Fibroblast of skin of right biceps (primary cell): ENCODE measurements at places on chromosomes 2 and 18.

- peak; percentile 74 for DNase-seq
Observed at GRCh38 chr2:176174824-176175708, 13.4 kb upstream of the HOXD1 start.

GRCh38 chr2:74261204-74261864 is 62.9 kb downstream of the MTHFD2 start:
- peak; percentile 31 for DNase-seq

DNA sequence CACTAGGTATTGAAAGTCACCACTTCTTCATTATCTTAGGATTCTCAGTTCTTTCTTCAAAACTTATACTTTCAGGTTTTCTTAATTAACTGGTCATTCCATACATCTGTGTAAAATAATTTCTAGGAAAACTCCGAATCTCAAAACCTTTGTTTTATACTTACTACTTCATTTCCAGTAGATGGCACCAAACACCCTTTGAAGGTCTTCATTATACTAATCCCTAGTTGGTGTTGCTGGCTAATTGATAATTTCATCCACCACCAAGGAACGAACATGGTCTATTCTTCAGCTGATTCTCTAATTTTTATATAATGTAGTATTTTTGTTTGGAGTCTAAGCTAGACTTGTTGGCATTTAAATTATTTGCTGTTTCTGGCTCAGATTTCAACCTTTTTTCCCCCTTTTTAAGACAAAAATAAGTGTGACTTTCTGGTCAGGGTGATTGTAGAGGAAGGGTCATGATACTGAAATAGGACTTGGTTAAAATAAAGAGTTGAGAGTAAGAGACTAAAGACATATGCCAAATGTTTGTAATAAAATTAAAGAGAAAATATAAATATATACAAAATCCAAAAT is 2.8 kb upstream of the MXD1 start:
- DNase-seq = peak; percentile 64

- peak; percentile 58 for DNase-seq
Observed at GRCh38 chr2:207274530-207275189, 108.9 kb upstream of the KLF7 start.

GRCh38 chr2:22600999-22601398 is 784.0 kb upstream of the KLHL29 start:
- no peak for DNase-seq

DNA sequence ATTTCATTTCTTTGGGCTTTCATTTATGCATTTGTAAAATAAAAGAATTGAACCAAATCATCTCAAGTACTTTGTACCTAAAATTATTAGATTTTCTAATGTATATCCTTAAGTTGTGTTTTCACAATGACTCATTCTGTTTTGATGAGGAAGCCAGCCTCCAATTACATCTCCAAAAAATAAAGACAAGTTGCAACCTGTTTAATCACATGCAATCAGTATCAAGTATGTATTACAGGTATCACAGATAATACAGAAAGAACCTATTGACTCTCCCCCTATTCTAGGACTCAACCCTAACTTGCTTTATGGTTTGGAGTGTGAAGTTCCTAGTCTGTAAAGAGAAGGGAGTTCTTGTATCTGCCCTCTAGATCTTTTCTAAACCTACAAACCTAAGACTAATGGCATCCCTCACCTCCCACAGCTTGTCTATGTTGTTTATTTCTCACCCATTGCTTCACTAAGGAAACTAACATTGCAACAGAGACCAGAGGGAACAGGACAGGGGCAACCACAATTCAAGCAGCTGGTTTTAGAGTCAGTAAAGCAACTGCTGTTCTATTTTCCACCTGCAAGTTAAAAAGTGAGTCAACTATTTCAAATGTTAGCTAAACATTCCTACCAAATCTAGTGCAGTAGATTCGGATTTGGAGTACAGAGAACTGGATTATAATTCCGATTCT is 141.1 kb upstream of the ETAA1 start:
- DNase-seq = peak; percentile 36

GRCh38 chr2:110101901-110102803 is 13.5 kb downstream of the MALL start:
- peak; percentile 53 for DNase-seq

- peak; percentile 38 for DNase-seq
Observed at GRCh38 chr18:46042571-46043123, 29.4 kb downstream of the PSTPIP2 start.

GRCh38 chr18:32548688-32549087 is 78.0 kb upstream of the GAREM1 start:
- no peak for DNase-seq

DNA sequence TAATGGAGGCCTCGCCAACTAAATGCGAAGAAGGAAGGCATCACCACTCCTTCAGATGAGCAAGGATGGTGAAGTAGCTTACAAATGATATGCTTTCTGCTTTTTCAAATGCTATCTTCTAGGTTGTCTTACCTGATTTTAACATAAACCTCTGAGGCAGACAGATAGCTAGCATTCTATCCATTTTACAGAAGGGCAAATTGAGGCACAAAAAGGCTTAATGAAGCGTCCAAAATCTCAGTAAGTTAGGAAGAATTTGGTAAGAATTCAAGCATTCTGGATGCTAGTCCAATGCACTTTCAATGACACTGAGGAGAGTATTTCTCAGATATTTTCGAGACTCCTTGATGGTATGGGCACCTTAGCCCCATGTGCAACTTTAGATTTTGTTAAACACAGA is 81.8 kb downstream of the LRP2 start:
- DNase-seq = no peak

DNA sequence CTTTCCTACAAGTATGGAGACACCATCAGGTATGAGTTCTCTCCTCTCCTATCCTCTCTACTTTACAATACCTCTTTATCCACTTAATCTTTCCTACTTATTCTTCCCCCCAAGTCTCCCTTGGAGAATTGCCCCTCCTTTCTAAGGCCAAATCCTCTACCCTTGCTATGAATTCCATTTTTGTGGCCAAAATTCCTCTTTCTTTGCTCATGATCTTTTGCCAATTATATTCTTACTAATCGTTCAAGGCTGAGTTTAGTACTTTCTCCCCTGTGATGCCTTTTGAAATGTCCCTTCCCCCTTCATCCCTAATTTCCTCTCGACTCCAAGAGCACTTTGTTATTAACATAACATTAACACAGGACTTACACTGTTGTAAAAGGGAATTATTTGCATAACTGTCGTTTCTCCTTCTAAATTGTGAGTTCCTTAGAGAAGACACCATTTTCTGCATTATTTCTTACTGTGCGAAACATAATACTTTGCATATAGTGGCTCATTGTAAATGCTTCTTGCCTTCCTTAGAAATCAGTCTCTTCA is 133.4 kb downstream of the KCTD1 start:
- DNase-seq = peak; percentile 76

GRCh38 chr2:168494190-168494711 is 38.2 kb downstream of the CERS6 start:
- peak; percentile 38 for DNase-seq

GRCh38 chr18:26777351-26778053 is 88.0 kb downstream of the AQP4 start:
- DNase-seq = no peak

DNA sequence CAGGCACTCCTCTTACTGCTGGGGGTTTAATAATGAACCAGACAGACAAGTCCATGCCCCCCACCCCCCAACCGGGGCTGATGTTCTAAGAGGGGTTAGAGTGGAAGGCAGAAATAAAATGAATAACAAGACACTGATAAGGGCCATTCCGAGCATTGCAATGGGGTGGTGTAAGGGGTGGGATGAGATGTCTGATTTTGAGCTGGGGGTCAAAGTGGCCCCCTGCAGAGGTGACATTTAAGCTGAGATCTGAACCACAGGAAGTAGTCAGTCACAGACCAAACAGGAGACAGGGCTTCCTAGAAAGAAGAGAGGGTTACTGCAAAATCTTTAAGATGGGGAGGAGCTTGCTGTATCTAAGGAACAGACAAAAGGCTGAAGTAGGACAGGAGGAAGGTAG is 180.6 kb upstream of the SH3BP4 start:
- no peak for DNase-seq

DNA sequence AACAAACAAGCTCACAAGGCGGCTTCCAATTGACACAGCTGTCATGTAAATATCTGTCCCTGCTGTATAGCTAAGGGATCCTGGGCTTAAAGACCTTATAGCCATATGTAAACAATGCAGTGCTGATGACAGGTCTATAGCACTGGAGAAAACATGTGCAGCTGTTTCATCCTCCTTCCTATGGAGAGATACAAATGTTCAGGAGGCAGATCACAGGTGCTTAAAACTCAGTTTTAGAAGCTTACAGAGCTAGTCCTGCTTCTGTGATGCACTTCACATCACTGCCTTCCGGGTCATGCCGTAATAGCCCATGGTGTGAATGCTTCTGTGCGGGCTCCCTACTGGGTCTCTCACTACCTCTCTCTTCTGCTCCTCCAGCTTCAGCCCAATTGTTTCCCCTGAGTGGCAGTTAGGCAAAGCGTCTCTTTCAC is 262.4 kb upstream of the CHST9 start:
- no peak for DNase-seq

DNA sequence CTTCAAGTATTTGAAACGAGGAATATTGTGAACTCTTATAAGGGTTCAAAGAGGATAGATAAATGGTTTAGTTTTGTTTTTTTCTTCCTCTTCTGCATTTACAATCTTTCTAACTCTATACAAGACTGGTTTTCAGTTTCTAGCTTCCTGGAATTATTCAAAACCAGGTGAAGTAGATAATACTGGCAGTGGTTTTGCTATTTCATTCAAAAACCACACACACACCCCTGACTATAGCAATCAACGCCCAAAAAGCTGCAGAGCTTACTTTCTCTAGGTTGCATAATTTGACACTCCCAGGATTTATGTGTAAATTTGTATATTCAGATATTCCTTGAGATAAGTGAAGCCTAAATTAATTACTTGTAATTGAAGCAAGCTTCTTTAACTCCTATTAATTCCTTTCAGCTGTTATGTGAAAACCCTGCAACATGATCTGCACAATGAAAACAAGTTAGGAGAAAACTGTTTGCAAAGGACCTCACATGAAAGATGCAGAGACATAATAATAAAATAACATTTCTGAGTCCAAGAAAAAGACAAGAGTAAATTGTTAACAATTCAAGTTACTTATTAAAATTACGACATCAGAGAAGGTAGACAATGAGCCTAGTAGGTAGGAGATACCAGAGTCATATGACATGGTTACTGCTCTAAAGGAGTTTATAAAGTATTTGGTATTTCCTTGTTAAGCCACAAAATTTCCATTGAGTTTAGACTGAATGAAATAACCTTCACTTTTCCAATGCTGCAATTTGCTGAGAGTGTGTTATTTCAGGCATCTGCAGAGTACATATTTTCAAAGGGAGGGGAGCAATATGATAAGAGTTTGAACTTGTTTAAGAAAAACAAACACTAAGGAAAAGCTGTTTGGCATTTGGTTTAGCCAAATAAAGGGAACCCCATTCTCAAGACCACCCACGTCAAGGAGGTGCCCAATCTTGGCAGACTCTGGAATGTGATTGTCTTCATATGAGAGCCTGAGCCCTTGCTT is 1.6 kb upstream of the NFE2L2 start:
- peak; percentile 59 for DNase-seq

- DNase-seq = peak; percentile 29
Observed at GRCh38 chr2:188189356-188189755, 102.3 kb upstream of the GULP1 start.

GRCh38 chr2:221517696-221518151 is 54.4 kb downstream of the EPHA4 start:
- peak; percentile 73 for DNase-seq

DNA sequence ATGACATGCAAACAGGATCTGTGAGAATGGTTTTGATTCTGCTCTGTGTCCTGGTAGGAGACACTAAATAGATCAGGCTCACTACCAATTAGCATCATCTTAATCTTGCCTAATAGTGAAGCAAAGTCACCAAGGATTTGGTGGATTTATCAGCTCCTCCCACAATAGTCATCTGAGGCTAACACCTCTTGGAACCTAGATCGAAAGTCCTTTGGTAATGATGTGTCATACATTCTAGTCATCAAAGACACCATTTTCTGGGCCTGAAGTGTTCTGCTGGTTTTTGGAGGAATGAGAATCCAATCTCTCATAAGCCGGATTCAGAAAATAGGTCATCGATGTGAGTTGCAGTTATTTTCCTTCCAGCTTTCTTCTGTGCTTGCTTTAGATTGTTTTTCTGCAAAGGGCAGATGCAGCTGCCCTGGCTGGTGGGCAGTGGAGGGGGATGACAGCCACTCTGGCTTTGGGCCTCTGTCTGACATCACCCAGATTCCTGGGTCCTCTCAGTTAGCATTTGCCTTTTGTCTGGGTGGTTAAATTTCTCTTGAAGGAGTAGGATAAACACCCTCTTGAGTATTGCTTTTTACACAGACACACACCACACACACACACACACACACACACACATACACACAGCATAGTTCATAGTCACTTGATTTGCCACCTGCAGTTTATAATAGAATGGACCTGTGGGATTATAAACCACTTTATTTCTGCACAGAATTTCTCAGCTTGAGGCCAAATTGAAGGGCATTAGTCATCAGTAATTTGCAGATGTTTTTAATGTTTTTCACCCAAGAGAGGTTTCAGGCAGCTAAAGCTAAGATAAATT is at the start of gene MYO3B:
TSS of gene MYO3B (plus strand) at position 198 of the 832 bp plus-strand sequence. CDS start at position 339, 141 bp downstream.
- peak; percentile 58 for DNase-seq

GRCh38 chr2:197073701-197074433 is 147.4 kb upstream of the PGAP1 start:
- no peak for DNase-seq

DNA sequence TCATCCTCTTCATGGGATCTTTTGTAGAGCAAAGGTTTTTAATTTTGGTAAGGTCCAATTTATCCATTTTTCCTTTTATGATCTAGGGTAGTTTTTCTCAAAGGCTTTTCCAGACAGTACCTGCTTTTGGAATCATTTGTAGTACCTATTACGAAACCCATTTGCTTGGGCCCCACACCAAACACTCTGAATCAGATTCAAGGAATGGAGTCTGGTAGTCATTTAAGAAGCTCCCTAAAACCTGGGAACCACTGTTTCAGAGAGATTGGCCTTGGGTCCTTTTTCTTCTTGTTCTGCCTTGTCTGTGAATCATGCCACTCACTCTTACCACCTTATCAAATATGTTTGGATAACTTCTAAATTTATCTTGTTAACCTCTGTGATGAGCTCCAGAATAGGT is 40.3 kb downstream of the OSBPL6 start:
- DNase-seq = peak; percentile 47

GRCh38 chr2:13504808-13505207 is 788.1 kb downstream of the TRIB2 start:
- DNase-seq = no peak

DNA sequence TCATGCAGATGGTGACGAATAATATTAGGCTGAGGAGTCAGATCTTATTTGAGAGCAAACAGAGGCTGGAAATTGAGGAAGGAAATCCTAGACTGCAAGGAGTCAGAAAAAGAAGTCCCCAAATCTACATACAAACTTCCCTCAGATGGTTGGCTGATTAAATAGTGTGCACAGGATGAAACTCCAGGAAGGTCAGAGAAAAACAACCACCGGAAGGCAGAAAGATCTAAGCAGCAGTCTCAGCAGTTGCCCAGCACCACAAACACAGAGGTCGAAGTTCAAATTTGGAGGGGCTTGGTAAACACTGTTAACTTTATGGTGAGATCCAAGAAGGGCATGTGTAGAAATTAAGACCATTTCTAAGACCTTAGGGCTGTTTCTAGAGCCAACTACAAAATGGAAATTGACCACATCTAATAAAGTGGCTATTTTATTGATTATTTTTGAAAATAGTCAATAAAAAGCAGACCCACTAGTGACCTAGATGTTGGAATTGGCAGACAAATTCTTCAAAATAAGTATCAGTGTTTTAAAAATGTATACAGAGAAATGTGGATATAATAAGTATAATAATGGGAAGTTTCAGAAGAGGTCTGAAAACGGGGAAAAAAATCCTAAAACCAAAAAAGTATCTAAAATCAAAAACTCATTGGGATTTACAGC is 134.8 kb downstream of the GALNT1 start:
- DNase-seq = no peak
